ENCODE measurements at places on chromosomes 1 and 21.

DNA sequence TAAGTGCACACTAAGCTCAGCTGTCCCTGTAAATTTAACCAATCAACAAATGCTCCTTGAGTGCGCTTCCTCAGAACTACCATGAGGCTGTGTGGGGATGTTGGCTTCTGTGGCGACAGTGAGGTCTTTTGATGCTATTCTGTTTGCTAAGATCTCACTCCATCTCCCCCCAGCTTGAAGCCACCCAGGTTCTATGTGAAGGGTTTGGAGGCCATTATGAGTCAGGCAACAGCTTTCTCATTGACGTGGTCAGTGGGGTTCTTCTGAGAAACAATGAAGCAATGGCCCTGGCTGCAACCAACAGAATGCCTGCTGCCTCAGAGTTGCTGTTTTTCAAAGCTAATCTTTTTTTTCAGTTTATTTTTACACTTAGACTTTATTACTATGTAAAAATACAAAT lies 205.5 kb downstream of the PTBP2 start:
- no peak for DNase-seq

GRCh38 chr1:52856026-52856425 lies 13.5 kb downstream of the ZYG11A start:
- DNase-seq = no peak

GRCh38 chr1:20470194-20470593 lies 15.8 kb downstream of the CAMK2N1 start:
- DNase-seq = no peak

DNA sequence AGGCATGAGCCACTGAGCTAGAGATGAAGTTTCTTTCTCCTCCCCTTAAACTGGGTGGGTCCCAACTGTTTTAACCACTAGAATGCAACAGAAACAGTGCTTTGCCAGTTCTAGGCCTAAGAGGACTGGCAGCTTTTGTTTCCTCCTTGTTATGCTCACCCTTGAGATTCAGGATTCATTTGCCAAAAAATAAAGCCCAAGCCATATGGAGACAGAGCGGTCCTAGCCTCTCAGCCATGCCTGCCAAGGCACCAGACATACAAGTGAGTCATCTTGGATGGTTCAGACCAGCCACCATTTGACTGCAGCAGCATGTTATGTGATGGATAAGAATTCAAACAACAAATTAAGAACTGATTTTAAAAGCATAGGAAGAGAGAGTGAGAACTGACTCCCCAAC lies 38.1 kb upstream of the STUM start:
- no peak for DNase-seq

- no peak for DNase-seq
These were observed 61.6 kb downstream of the NFIA start for GRCh38 chr1:61143821-61144424.

DNA sequence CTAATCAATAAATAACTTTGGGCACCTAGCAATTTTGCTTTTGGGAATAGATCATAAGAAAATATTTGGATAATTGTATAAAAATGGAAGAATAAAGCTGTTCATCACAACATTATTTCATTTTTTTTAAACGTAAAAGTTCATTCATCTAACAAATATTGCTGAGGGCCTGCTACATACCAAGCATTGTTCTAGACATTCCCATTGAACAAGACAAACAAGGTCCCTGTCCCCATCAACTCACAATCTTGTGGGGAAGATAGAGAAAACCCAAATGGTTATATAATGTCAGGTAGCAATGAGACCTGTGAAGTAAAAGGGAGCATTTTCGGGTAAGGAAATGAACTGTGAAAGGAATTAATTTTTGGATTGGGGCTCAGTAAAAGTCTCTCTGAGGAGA lies 54.0 kb upstream of the BEND5 start:
- no peak for DNase-seq

GRCh38 chr21:42258885-42259407 lies 40.0 kb downstream of the ABCG1 start:
- no peak for DNase-seq

GRCh38 chr1:54579337-54579781 lies 31.3 kb downstream of the ACOT11 start:
- DNase-seq = no peak

- no peak for DNase-seq
These were observed 44.4 kb downstream of the GFI1 start for GRCh38 chr1:92442351-92442750.

DNA sequence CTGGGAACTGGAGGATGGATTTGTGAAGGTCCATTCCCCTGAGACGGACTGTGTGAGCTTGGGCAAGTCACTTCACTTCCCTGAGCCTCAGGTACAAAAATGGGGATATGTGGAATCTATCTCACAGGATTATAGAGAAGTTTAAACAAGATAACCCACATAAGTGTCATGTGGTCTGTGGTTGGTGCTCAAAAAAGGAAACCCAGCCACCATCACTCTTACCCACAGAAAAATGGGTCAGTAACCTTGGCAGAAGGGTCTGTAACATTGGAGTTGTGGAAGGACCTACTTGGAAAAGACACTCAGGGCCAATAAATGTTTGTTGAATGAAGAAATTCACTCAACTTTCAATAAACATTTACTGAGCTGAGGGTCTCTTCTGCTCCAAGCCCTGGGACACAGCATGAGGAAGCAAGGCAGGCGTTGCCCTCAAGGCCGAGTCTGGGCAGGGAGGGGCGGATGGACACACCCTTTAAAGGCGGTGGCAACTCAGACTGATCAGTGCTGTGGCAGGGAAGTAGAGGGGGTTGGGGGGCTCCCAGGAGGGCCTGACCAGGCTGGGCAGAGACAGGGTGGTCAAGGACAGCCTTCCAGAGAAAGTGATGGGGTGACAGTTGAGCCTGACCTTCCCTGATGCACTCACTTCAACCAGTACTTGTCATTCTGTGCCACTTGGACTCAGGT lies 66.7 kb upstream of the ACOT11 start:
- DNase-seq = no peak

DNA sequence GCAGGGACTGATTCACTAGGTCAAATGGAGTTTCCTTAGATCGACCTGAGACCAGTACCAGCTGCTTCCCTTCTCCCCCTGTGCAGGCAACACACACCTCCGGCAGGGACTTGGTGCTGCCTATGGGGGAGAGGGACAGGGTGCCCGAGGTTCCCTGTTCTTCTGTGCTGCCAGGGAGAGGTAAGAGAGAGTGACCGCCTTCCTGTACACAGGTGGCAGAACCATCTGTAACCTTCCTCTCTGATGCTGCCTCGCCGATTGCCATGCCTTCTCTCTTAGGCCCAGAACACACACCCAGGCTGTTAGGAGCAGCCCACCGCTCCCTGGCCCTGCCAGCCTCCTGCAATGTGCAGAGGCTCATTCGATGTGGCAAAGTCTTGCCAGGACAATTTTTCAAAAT lies 9.3 kb downstream of the MYOC start:
- no peak for DNase-seq

DNA sequence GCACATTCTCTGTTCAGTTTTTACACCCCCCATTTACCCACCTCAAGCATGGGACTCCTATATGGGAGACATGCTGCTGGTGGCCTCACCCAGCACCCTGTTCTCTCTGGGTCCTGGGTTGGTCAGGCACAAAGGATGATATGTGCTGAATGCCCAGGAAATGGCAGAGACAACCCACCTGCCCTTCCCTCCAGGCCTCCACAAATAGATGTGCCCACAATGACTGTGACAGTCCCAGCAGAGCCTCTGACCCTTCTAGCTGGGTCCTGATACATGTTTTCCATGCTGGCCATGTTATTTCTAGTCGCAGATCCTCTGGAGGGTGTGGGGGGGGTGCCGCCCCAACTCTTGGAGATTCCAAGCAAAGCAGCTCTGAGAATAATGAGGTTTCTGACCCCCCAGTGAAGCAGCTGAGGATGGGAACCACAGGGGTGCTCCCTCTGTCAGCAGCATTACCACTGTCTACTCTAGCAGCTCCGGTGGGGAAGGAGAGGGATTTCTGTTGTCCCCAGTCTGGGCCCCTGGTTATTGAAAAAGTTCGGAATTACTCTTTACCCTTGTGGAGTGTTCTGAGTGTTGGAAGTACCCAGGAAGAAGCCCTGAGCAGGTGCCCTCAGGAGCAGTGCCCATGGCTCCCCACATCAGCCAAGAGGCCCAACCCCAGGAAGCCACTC lies 1.2 kb upstream of the CCDC28B start:
- no peak for DNase-seq

DNA sequence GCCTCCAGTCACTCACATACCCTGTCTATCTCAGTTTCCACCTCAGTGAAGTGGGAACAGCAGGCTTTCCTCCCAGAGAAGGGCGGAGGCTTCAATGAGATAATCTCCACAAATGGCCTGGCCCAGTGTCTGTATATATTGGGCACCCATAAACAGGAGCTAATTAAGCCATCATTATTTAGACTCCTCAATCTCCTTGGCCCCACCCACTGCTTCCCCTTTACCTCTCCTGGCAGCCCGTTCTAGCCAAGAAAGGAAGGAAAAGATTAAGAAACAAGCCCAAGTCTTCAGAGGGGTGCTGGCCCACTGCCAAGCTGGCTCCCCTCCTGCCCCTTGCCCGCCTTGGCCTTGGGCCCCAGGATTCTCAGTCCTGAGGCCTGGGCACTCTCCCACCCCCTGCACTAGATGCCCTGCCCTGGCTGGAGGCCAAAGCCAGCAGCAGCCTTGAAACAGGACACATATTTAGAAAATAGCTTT lies 15.9 kb upstream of the EPB41 start:
- no peak for DNase-seq

GRCh38 chr1:44684525-44684924 lies 10.0 kb downstream of the ARMH1 start:
- DNase-seq = no peak

GRCh38 chr1:205598841-205599668 lies 32.8 kb downstream of the ELK4 start:
- DNase-seq = no peak

GRCh38 chr1:84611796-84612195 lies 37.6 kb upstream of the CTBS start:
- no peak for DNase-seq

DNA sequence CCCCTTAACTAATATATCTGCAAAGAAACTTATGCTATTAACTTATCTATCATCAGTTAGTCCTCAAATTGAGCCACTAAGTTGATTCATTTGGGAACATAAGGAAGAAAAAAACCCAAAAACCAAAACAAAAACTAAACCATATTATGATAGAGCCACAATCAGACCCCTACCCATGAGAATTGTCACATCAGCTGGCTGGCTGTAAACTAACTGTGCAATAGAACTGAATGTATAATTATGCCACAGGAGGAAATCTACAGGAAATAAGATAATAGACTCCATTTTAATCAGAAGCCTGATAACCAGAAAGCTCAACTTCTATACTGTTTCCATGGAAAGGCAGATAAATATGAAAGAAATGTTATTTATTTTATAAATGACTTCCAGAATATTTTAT lies 110.0 kb downstream of the RGL1 start:
- DNase-seq = no peak

DNA sequence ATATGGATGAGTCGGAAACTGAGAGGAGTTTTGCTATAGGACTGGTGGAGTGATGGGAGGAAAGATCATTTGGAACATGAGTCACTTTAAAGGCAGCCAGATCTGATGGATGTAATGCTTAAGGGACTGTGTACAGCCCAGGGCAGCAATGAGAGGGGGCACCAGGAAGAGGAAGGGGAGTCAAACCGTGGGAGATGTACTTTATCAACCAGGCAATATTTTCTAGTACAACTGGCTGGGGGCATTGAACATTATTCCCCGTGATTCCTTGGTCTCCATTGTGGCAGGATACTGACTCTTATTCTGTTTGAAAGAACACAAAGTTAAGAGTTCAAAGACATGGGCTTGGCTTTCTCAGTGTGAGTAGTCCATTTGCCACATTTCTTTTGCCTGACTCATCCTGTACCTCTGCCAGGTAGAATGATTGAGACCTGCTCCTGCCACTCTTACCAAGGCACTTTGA lies 268.2 kb upstream of the NR5A2 start:
- no peak for DNase-seq

GRCh38 chr21:31798842-31799704 lies 67.2 kb upstream of the SCAF4 start:
- no peak for DNase-seq

DNA sequence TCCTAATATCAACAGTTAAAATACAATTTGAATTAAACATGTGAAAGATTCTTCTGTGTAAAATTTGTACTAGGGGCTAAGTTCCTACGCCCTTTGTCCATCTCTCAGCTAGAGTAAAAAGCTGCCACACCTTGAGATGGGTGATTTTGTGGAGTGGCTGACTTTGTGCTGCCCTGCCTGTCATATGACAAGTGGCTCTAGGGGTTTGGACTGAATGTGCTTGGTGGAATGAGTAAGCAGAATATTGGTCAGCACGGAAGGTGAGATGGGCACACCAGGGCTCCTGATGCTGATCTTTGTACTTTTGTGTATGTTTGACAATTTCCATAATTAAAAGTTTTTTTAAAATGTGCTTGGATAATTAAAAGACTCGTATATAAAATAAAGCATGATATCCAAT lies 133.6 kb upstream of the SLC45A1 start:
- DNase-seq = no peak

- DNase-seq = no peak
These were observed 1120.2 kb upstream of the TMPRSS15 start for GRCh38 chr21:19523746-19524145.

DNA sequence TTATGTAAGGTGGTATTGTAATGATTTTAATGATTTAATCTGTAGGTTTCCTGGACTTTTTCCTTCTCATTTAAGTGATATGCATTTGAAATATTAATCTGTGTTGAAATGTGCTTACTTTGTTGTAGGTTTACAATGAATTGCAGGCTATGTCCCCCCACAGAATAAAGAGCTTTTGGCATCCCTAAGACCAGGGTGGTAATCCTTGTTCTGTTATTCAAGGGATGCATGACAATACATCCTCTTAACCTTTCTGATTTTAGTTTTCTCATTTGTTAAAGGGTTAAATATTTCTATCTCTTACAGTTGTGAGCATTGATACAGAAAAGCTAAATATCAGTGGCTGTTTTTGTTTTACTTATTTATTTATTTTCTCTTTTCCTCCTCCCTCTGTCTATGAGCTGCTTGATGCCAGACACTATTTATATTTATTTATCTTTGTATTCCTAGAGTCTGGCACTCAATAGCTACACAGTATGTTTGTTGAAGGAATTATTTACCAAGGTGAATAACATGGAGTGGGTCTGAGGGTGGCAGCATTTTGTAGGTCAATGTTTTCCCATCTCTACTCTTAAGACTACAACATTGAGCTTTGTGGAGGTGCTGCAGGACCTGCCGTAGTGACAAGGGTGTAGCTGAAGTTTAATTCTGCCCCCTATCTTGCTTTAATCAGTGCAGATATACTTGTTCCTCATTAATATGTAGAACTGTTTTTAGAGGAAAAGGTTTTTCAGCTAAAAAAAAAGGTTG lies 19.9 kb upstream of the ADGRL2 start:
- DNase-seq = no peak

DNA sequence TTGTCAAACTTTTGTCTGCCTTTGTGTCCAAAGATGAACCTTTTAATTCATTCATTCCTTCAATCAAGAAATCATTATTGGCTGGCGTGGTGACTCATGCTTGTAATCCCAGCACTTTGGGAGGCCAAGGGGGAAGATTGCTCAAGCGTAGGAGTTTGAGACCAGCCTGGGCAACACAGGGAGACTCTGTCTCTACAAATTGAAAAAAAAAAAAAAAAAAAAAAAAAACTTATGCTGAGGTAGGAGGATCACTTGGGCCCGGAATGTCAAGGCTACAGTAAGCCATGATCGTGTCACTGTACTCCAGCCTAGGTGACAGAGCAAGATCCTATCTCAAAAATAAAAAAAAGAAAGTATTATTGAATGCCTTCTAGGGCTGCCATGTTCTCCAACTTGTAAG lies 51.3 kb upstream of the CXADR start:
- no peak for DNase-seq

Measured in activated CD8-positive, alpha-beta memory T cell treated with anti-CD3 and anti-CD28 coated beads for 1 hour (primary cell).